ENCODE measurements at places on chromosomes 5 and 9.

GRCh38 chr9:34098307-34098706 lies 28.2 kb downstream of the DCAF12 start:
- no peak for DNase-seq

- peak; percentile 72 for DNase-seq
Observed at GRCh38 chr5:54229041-54229780, 81.2 kb downstream of the ARL15 start.

- DNase-seq: no peak
Observed at GRCh38 chr9:1837453-1838084, 177.6 kb upstream of the SMARCA2 start.

- no peak for DNase-seq
Observed at GRCh38 chr5:1436036-1436435, 9.2 kb downstream of the SLC6A3 start.

GRCh38 chr9:117929868-117930267 lies 225.7 kb downstream of the TLR4 start:
- no peak for DNase-seq

- no peak for DNase-seq
Observed at GRCh38 chr9:107136296-107136695, 146.8 kb upstream of the RAD23B start.

DNA sequence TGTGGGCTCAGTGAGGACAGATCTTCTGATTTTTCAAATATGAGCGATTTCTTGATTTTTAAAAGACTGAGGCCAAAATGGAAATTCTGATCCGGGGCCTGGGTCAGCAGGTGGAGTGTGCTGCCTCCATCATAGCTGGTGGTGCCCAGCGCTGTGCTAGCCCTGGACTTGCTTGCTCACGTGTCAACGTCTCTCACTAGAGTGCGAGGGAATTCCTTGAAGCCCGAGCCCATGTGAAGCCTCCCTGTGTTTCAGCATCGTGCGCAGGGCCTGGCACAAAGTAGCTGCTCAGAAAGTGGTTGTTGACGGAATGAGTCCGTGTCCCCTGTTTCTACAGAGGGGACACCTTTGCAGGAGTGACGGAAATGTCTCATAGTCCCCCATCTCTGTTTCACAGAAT lies 50.5 kb downstream of the RGS3 start:
- DNase-seq: no peak

DNA sequence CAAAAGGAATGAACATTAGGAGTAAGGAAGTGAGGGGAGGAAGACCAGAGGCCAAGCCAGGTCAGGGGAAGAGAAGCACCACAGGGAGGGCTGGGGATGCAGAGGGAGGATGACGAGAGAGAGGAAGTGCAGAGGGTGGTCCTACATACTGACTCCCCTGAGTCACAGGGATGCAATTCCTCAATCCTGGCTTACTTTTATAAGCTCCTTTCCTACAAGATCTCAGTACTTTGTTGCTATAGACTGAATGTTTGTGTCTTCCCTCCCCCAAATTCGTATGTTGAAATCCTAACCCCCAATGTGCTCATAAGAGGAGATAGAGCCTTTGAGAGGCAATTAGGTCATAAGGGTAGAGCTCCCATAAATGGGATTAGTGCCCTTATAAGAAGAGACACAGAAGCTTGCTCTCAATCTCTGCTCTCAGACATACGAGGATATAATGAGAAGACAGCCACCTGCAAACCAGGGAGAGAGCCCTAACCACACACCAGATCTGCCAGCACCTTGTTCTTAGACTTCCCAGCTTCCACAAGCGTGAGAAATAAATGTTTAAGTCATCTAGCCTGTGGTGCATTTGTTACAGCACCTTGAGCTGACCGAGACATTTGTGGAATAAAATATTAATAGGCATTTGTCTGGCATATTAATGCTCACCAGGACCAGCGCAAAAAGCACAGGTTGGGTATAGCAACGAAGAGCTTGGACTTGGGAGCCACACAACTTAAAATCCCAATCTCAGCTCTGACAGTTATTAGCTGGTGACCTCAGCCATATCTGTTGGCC lies 33.4 kb downstream of the GCNT4 start:
- DNase-seq: no peak

DNA sequence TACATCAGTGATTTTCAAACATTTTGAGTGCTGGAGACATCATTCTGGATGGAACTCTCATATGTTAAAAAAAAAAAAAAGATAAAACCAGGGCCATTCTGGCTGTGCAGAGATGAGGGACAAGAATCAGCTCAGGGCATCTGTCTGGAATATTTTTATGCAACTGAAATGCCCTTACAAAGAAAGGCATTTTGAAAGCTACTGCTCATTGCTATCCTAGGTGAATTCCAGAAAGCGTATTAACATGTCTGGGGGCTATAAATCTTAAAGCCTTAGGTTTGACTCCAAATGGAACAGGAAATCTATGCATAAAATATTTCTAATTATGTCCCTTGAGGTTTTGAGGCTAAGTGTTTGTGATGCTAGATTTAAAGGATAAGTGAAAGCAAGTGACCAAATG lies 14.9 kb upstream of the PCSK1 start:
- DNase-seq: no peak

- DNase-seq: no peak
Observed at GRCh38 chr9:79686381-79687130, 114.8 kb downstream of the TLE4 start.

DNA sequence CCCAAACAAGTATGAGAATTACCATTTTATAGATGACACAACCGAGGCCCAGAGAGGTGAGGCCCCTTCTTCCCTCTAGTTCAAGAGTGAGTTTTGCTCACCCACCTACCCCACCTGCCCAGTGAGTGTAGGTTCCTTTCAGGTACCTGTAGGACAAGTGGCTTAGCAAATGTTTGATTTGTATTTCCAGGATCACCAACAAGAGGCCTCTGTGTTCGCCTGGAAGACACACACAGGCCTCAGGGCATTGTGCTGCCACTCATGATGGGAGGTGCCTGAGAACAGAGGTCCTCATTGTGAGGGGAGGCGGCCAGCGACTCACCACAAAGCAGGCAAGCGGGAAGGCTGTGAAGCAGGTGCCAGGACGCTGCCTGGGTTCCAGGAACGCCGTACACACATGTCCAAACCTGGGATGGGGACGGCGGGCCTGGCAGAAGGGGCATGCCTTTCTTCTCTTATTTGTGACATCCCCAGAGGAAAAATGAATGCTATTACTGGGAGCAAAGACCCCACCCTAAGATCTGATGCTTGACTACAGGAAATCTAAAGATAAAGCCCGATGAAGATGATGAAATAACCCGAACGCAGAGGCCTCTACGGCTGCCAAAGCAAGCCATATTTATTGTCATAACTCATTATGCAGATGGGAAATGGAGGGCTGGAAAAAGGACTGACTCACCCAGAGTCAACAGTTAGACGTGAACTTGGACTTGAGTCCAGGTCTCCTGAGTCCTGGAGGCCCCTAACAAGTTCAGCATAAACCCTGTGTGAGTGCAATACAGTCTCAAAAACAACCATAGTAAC lies 60.2 kb upstream of the SLC25A51 start:
- DNase-seq: no peak

- no peak for DNase-seq
Observed at GRCh38 chr9:135419106-135419505, 60.5 kb upstream of the PPP1R26 start.

DNA sequence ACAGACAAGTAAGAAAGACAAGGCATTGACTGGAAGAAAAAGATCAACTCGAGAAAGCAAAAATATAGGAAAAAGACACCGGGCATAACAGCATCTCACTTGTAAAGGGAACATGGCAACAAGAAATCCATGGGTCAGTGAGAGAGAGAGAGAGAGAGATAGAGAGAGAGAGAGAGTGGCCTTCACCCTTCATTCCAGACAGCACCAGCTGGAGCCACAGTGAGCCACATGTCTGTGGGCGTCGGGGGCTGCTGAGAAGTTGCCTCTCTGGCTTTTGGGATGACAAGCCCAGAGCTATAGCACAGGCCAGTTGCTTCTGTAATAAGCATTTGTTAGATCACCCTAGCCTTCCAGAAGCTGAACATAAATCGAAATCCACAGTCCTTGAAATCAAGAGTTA lies 20.3 kb upstream of the ENC1 start:
- DNase-seq: no peak

GRCh38 chr5:119318256-119318894 lies 37.4 kb upstream of the TNFAIP8 start:
- DNase-seq: no peak

- DNase-seq: no peak
Observed at GRCh38 chr5:142506756-142507155, 179.1 kb downstream of the FGF1 start.

GRCh38 chr9:80796632-80797031 lies 892.7 kb downstream of the TLE1 start:
- DNase-seq: no peak

DNA sequence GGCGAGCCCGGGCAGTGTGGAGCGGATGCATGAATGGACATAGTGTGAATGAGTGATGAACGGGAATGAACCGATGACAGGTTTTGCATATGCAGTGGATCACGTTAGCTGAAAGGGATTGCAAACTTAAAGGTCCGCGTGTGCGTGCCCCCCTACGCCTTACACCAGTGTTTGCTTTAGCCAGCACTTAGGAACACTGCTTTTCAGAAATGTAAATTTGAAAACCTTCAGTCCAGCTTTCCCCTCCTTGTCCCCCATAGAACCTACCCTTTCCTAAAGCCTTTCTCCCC lies 692 bp downstream of the PSAT1 start:
- DNase-seq: no peak

DNA sequence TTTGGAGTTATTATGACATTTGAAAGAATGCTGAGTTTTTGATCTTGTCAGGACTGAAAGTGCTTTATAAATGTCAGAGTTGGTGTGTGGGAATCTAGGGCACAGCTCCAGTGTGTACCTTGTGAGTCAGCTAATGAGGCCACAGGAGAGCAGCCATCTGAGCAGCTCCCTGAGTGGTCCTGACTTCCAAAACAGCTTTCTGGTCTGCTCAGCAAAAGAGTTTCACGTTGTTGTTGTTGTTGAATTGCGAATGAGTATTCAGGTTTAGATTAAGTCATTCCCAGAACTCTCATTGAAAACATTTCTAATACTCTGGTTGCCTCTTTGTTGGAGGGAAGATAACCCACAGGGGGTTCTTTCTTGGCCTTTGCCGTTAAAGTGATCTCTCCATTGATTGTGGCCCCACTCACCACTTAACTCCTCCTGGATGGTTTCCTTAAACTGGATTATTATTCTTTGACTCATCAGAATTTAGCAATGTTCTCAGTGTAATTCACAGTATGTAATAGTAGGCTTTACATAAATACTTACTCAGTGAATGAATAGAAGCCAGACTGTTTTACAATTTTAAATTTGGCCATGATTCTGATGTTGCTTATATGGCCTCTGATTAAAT lies 125.1 kb upstream of the SGCD start:
- DNase-seq: no peak

- DNase-seq: no peak
Observed at GRCh38 chr5:135810188-135810943, 24.1 kb upstream of the SLC25A48 start.

GRCh38 chr5:62719061-62719720 lies 140.6 kb downstream of the LRRC70 start:
- no peak for DNase-seq

DNA sequence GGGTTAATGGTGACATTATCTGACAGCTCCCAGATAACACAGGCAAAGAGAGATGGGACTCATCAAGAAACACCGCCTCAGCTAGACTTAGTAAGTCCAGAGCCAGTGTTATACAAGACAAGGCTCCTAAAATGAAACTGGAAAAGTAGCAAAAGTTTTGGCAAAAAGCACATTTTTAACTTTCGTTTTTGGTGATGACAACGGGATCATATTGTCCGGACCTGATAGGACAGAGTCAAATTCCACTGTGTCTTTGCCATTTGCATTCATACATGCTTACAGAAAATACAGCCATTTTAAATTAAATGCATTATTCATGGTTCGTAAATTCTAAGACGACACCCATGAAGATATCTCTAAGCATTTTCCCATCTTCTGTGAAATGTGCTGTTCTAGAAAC lies 152.1 kb downstream of the CRB2 start:
- no peak for DNase-seq

- DNase-seq: no peak
Observed at GRCh38 chr9:118613996-118614395, 755.2 kb downstream of the BRINP1 start.

GRCh38 chr5:34703767-34704713 lies 47.9 kb downstream of the RAI14 start:
- no peak for DNase-seq

- no peak for DNase-seq
Observed at GRCh38 chr9:108235609-108236008, 620.2 kb downstream of the ACTL7B start.

- no peak for DNase-seq
Observed at GRCh38 chr5:170631466-170632195, 127.8 kb downstream of the KCNIP1 start.

DNA sequence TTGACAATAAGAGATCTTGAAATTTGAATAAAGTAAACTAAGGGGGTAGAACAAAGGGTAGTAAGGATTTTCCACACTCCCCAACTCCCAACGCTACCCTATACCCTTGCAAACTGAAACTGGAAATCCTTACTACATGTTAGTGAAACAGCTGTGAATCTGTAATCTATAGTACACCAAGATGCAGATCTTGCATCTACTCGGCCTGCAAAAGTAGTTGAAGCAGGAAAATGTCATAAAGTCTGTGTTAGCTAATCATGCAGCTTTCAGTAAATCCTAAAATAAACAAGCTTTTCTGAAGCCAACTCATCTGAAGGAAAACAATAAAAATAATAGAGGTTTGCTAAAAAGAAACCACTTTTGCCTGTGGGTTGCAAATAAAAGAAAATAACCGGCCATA lies 1242.0 kb upstream of the ACO1 start:
- no peak for DNase-seq

DNA sequence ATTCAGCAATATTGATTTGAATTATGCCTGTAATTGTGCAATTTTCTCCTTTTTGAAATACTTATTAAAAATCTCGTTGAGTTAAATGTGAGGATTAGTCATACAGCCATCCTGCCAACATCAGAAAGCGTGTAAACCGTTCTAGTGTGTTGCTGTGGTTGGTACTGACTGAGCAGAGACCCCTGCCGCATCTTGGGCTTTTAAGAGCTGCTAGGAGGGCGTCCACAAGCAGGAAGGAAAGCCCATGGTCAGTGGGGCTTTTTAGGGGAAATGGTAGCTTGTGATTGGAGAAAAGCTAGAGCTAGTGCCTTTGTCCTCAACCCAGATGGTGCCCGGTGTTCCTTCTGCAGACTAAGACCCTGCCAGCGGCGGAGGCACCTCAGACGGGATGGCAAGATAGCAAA lies 1.3 kb downstream of the SDHA start:
- peak; percentile 54 for DNase-seq

- no peak for DNase-seq
Observed at GRCh38 chr9:18973348-18973747, 59.7 kb downstream of the SAXO1 start.

DNA sequence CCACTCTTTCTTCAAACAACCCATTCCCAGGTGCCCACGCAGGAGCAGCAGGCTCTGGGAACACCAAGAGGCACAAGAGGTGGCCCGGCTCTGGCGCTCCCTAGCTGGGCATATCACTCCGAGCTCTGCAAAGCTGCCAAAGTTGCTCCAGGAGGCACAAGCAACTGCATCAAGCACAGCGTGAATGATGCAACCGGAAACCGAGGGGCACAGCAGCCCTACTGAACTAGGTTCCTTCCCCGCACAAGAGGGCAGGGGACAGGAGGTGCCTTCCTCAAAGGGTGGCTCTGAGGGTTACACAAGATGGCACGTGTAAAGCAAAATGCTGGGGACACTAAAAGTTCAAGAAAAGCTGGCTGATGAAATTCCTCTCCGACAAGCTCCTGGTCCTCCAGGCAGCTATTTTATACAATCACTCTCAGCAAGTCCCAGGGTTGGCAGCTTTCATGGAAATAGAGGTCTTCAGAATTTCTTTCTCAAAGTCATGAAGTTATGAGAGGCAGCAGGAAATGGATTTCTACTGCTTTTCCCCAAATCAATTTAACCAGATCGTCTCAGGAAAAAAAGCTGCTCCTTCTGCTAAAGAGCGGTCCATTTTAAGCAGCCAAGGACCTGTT lies 22.9 kb downstream of the PSMB7 start:
- no peak for DNase-seq
